ENCODE measurements at places on chromosomes 2 and 18.

DNA sequence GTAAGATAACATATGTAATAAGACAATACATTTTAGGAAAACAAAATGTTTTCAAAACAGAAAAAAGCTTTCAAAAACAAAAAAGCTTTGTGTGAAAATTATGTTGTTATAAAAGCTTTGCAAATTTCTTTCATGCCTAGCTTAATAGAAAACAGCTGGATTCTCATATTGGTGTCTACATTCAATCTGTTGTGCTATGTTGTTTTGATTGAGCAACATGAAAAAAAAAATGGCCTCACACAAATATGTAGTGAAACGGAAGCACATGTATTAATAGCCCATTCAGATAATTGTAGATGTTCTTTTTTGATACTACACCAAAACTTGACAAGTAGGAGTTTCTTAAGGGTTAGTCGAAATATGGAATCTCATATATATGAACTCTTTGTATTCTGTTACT, 197.5 kb downstream of the ZEB2 start:
- no peak for DNase-seq

- DNase-seq: no peak
Observed at GRCh38 chr2:74751981-74752851, 81.7 kb upstream of the HK2 start.

DNA sequence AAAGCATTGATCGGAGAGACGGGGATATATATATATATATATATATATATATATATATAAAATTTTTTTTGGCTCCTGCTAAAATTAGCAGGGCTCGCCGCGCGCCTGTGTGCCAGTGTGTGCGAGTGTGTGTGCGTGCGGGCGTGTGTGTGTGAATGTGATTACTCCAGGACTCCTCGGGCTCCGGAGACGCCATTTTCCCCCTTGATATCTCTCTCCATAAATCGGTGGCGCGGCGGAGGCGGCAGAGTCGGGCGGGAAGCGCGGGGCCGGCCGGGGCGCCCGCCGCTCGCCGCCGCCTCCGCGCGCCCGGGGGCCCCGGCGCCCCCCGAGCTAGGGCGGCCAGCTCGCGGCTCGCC, 795 bp upstream of the SETBP1 start:
- peak; percentile 30 for DNase-seq

- no peak for DNase-seq
Observed at GRCh38 chr2:45543257-45543656, 67.8 kb downstream of the SRBD1 start.

DNA sequence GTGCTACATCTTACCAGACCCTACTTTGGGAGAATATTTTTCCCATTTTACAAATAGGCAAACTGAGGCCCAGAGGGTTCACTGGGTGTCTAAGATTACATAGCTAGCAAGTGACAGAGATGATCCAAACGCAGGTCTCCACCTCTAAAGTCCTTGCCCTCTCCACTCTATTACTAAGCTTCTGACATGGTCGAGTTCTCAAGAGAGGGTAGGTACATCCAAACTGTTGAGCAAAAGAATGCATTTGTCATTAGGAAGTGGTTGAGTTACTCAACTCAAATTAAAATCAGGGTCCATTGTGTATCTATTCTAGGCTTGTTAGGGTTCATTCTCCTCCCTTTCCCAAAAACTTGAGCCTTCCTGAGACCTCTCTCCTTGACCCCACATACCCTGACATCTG, 680.6 kb upstream of the FANCL start:
- DNase-seq: no peak

GRCh38 chr2:212911011-212911410, 240.4 kb downstream of the IKZF2 start:
- DNase-seq: no peak

GRCh38 chr2:98502556-98503335, 58.1 kb downstream of the INPP4A start:
- no peak for DNase-seq

DNA sequence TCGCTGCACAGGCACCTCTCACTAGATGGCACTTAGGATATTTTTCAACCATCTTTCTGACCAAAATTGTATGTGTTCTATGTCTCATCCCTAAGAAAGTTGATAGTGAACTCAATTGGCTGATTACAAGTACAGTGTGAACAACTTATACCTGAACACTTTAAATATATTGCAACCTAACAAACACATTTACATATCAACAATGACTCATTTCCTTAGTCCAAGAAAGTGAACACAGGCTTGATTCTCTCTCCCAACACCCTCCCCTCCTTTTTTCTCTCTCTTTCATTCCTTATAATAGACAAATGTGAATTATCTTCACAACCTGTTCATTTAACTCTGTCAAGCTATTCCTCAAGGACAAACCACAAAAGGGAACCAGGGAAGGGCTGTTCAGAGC, 192.0 kb downstream of the SLC8A1 start:
- DNase-seq: no peak

DNA sequence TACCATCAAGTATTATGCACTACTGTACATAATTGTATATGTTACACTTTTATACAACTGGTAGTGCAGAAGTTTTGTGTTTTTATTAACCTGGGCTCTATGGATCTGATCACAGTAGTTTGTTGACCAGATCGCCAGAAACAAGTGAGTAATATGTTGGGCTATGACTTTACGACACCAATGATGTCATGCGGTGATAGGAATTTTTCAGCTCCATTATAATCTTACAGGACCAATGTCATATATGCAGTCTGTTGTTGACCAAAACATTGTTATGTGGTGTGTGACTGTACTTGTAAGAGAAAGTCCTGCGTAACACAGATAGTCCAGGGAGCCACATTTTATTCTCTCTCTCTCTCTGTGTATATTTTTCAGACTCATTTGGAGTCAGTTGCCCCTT, 4.5 kb upstream of the ACOXL start:
- DNase-seq: no peak

DNA sequence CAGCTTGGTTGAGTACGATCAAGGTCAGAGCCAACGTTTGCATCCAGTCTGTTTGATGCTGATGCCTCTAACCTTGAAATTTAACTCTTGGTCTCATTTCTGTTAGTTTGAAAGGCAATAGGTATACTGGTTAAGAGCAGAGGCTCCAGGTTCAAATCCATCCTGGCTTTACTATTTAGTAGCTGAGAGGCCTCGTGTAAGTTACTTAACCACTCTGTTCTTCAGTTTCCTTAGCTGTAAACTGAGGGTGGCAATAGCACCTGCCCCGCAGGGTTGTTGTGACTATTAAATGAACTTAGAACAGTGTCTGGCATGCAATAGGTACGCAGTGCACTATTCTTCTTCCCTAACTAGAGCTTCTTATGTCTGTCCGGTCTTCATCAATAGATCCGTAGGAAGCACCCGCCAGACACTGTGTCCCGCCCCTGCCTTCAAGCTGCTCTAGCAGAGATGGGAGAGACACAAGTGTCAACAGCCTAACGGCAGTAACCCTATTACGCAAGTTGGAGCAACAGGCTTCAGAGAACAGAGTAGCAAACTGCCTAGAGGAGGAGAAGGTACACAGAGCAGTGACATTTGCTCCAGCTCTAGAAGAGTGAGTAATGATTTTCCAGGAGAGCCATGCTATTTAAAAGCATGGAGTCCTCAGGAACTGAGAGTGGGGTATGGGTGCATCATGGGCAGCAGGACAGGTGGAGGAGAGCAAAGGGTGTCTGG, 62.7 kb upstream of the ST3GAL5 start:
- no peak for DNase-seq

GRCh38 chr18:10455726-10456453, 1.5 kb downstream of the APCDD1 start:
- DNase-seq: no peak

DNA sequence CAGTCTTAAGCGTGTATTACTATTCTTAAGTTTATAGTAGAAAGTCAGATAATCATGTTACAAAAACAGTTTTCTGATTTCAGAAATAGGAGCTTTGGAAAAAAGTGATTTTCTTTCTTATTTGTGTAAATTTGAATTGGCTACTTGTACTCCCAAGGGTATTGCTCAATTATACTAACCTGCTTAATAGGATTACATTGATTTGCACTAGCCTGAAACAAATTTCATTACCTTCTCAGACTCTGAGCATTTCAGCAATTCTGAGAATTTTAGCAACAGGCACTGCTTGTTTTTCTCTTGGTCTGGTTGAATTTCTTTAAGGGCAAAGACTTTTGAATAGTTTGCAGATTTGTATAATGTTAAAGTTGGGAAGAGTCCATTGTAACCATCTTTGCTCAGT, 87.2 kb upstream of the NXPH2 start:
- DNase-seq: no peak

Data from CD4-positive, alpha-beta T cell treated with Interleukin-4 for 1 hour (primary cell).